ENCODE measurements at places on chromosomes 1 and 21.

GRCh38 chr1:205229399-205229871, 1.7 kb downstream of the TMCC2 start:
- DNase-seq, result peak; percentile 49

DNA sequence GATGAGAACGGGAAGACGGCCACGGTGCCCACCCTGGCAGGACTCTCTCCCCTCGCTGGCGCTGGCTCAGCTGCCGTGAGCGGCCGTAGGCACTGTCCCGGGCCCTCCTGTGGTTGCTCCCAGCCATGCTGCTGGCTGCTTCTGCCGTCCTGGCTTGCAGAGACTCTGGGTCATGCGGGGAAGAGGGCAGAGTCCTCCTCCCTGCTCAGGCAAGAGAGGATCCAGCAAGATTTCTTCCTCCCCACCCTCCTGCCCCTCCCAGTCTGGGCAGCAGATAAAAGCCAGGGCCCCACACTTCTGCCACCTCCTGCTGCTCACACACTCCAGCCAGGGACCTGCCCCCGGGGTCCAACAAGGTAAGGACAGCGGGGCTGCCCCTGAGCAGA, 60.1 kb downstream of the AGPAT3 start:
- DNase-seq, result no peak

GRCh38 chr1:111754984-111755330, 744 bp upstream of the DDX20 start:
- DNase-seq, result no peak

DNA sequence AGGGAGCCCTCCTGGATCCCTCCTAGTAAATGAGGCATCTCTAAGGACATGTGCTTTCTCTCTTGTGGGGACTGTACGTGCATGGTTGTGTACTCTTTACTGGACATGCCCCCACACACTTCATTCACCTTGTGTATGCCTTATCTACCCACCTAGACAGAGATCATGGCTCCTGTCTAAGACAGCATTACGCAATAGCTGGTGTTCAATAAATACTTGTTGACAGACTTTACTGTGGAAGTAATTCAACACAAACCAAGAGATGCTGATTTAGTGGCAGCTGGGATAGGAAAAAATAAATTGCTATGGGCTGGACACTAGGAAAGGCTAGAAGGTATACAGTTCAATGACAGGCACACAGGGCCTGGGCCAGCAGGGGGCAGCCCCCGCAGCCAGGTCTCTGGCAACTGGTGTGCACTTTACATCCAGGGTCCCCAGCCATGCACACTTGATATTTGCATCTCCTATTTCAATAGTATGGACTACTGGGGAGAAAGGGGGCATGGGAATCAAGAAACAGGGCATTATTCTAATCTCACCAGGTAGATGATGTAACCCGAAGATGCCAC, 24.2 kb downstream of the TRABD2B start:
- DNase-seq, result no peak

DNA sequence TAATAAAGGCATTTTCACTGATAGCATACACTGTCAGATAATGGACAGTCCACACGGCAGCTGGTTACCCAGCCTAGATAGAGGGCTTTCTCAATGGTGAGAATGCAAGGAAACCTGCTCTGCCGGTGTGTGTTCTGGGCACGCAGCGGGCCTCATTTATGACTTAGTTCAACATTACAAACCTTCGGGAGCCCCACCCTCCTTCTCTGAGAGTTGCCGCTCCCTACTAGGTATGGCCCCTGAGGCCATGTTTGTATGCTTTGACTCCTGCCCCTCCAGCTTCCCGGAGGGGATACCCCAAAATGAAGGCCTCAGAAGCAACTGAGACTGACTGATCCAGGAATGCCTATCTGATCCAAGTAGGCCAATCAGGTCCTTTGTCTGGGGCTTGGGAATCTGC, 17.2 kb upstream of the FABP3 start:
- no peak for DNase-seq

GRCh38 chr1:15027515-15027986, 126.0 kb upstream of the TMEM51 start:
- DNase-seq, result no peak

- peak; percentile 39 for DNase-seq
Observed at GRCh38 chr1:117758444-117759316, 152.8 kb downstream of the TENT5C start.

GRCh38 chr1:242147096-242147976, 148.4 kb upstream of the MAP1LC3C start:
- DNase-seq, result no peak

DNA sequence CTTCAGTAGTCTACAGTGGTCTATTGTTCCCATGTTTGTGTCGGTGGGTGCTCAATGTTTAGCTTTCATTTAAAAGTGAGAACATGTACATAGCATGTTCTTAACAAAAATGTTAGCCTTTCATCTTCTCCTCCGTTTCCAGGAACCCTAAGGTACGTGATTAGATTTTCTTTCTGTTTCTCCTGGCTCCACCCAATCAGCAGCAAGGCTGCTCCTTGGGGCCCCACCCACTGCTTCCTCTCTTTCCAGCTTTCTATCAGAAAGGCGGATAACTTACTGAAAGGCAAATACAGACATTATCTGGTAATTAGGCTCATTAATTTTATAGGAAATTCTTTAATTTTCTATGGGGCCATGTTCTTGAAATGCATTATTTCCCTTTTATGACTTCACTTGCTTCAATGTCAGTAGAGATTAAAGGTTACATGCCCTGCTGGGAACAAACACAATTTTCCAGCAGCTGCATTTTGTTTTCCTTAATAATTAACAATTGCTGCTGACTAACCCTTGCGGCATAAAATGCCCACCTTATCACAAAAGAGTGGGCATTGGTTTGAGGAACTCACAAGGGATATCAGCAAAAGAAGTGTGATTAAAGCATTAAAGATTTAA, 324.9 kb upstream of the SNX7 start:
- DNase-seq, result no peak

GRCh38 chr1:161241682-161242081, 3.7 kb upstream of the NR1I3 start:
- DNase-seq, result no peak

DNA sequence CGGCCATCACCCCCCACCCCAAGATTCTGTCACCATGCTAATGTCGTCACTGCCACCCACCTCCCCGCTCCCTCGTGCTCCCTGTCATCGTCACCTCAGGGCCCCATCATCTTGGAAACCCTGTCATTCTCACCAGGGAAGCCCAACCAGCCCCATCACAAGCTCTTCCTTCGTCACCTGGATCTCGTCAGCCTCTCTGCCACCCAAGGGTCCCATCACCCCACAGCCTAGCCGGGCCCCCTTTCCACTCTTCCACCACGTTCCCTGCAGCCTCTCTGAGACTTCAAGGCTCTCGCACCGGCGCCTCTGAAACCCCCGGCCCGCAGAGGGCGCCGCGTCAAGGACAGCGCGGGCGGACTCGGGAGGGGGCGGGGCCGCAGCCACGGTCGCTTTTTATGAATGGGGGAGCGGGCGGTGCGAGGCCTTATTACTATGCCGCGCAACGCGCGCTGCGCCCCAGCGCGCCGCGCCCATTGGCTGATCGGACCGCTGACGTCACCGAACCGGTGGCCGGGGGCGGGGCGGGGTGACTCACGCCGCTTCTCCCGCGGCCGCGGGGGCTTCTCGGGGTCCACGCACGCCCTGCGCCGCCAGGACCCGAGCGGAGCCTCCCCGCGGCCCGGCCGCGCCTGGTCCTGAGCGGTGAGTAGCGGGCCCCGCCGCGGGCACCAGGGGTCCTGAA, at the start of gene GPR3:
Gene GPR3, plus strand, starts transcription at position 527 of the 682 bp plus-strand sequence. CDS start 1,177 bp downstream, outside the sequence.
- DNase-seq, result peak; percentile 83

DNA sequence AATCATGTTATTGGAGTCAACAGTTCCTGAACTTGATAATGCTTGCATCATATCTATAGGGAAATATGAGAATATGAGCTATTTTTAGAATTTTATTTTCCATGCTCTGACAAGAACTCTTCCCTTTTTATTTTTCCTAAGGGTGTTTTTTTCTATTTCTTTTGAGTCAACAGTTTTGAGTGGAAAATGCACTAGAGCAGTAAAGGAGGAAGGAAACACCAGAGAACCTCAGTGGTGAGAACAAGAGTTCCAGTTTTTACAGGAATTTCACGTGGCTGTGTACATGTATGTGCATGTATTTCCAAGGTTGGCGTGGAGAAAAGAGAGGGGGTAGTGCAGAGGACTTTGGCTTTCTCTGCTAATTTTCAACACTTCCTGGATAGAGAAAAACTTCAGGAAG, 63.6 kb upstream of the TNFSF18 start:
- no peak for DNase-seq

DNA sequence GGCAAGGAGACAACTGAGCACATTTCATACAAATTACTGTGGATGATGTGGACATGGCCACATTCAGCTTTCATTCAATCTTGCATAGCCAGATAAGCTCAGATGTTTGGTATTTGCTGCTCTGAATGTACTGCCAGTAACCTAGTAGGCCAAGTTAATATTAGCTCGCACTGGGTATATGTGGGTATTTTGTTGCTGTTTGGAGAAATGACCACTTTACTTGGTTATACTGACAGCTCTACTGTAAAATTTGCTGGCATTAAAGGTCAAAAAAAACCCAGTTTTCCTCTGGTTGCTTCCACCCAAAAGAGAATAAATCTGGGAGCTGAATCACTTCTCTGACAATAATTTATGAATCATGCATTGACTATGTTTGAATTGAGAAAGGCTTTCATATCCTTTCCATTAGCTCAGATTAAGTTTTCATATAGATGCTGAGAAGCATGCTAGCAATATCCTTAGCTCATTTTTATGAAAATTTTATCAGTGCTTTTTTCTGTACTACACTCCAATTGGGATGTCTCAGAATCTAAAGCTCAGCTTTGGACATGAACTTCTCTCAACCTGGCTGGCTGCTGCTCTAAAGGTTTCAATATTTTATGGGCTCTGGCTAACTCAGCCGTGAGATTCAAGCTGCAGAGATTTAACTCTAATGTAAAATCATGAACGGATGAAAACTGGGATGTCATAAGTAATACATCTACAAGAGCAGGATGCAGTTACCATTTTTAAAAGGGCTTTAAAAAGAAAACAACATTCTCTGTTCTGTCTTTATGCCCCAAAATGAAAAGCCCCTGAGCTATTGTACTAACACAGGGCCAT, 330.0 kb downstream of the BARHL2 start:
- no peak for DNase-seq

DNA sequence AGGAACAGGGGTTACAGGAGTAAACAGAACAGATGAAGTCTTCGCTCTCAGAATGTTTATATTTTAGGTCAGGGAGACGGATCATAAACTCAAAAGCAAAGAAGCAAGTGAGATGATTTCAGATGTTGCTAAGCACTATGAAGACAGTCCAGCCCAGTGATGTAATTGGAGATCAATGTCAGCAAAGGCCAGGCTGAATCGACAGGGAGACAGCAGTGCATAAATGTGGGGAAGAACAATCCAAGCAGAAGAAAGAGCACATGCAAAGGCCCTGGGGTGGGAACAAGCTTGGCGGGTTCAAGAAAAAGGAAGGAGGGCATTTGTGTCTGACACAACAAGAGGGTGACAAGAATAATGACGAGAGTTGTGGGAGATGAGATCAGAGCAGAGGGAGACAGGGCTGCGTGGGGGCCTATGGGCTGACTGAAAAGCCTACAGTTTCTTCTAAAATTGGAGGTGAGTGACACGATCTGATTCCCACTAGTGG, 47.0 kb downstream of the TAS1R2 start:
- no peak for DNase-seq

GRCh38 chr1:229138058-229138457, 132.9 kb upstream of the RAB4A start:
- no peak for DNase-seq

DNA sequence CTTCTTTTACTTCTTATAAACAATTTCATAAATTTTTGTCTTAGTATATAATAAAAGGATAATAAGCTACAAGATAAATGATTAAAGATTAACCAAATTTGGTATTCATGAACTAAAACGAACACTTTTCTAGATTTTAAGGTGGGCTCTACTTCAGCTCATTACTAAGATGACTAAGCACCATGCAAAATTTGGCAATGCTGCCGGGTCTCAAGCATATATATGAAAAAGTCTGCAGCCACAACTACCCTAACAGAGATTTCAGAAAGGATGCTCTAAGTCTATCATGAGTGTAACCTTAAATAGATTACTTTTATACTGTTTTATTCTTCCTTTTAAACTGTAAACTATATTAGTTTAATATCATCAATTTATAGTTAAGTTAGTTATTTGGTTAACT, 47.8 kb downstream of the BRWD1 start:
- DNase-seq, result no peak

DNA sequence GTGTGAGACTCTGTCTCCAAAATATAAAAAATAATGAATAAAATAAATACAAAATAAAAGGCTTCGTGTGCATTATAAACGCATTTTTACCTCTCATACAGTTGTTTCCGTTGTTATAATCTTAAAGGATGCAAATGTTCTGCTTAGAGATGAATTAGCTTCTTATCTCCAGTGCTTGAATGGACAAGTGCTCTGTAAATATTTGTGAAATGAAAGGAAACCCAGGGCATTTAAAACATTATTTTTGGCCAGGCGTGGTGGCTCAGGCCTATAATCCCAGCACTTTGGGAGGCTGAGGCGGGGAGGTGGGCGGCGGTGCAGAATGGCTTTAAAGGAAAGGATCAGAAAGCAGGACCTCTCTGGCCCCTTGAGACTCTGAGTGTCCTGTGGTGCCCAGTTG, 94.5 kb downstream of the HUNK start:
- DNase-seq, result no peak

GRCh38 chr1:41733725-41734124, 185.0 kb downstream of the HIVEP3 start:
- no peak for DNase-seq

DNA sequence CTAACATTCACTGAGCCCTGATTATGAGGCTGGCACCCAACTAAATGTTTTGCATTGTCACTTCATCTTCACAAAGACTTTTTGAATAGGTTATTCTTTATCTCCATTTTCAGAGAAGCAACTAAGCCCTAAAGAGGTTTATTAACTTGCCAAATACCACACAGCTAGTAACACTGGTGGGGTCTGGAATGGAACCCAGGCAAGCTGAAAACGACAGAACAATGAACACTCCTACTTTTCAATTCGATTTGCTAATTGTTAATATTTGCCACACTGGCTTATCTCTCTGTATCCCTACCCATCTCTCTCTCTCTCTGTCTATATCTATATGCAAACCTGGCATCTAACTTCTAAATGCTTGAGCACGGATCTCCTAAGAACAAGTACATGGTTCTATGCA, 40.6 kb downstream of the MRPL39 start:
- DNase-seq, result no peak

GRCh38 chr1:243723458-243724043, 126.5 kb downstream of the AKT3 start:
- DNase-seq, result no peak

GRCh38 chr1:17874231-17874630, 119.1 kb downstream of the ACTL8 start:
- DNase-seq, result no peak

DNA sequence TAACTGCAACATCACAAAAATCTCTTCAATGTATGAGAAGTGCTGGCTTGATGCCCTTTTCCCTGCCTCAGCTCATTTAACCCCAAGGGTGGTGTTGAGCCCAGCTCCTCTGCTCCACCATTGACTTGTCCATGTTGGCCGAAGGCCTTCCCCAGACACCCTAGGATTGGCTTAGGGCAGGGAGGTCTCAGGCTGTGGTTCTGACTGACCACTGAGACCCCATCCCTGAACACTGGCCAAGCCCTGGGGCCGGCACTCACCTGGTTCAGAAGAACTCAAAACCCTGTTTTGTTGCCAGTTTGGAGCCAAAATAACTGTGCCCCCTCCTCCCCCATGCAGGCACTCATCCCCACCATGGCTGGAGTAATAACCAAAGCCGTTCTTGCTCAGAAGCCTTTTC, 38.6 kb downstream of the NENF start:
- no peak for DNase-seq
